ENCODE measurements at places on chromosomes 3 and 15. TPM values are rescaled to one million over a fixed set of nuclear protein-coding genes. Genes with fewer than 3 reads are reported as not detected.

The NR2E3 gene
- 0.09 TPM for total RNA-seq

The HOMER2 gene
- total RNA-seq = 9.0 TPM

The INSYN1 gene
- total RNA-seq = 2.5 TPM

The GOLGA8S gene
- under 0.01 TPM for total RNA-seq

The ATOSA gene
- total RNA-seq = 20.5 TPM

The MAP2K5 gene
- 6.9 TPM for total RNA-seq

The AGTR1 gene
- 2.5 TPM for total RNA-seq

The CTSH gene
- total RNA-seq = 12.6 TPM

The ZNF501 gene
- total RNA-seq = 9.0 TPM

The SRGAP3 gene
- 6.0 TPM for total RNA-seq

The IL17RE gene
- total RNA-seq = 0.63 TPM

The BFSP2 gene
- total RNA-seq = not detected

The TLR9 gene
- under 0.01 TPM for total RNA-seq

The MED12L gene
- 0.09 TPM for total RNA-seq

The GCNT3 gene
- 0.26 TPM for total RNA-seq

The ALG1L2 gene
- total RNA-seq = not detected

The COL6A5 gene
- not detected for total RNA-seq

The KCNAB1 gene
- total RNA-seq = under 0.01 TPM

The TMC3 gene
- not detected for total RNA-seq

The IL5RA gene
- under 0.01 TPM for total RNA-seq

The GOLGA8J gene
- 0.09 TPM for total RNA-seq

The GABRB3 gene
- total RNA-seq = 0.16 TPM

The CCR2 gene
- total RNA-seq = not detected

The ERICH6 gene
- total RNA-seq = 0.17 TPM

The PFKFB4 gene
- total RNA-seq = 4.9 TPM

The CAMP gene
- total RNA-seq = not detected

The IL16 gene
- total RNA-seq = 3.2 TPM

The MST1R gene
- 0.86 TPM for total RNA-seq

The FAIM gene
- total RNA-seq = 7.0 TPM

The CTXN2 gene
- not detected for total RNA-seq

The GCSAM gene
- total RNA-seq = not detected

The MELTF gene
- 7.7 TPM for total RNA-seq

The LSAMP gene
- total RNA-seq = 10.7 TPM
